ENCODE measurements at places on chromosomes 12 and 14.

- peak; percentile 17 for DNase-seq
Observed at GRCh38 chr12:12010277-12011039, 60.3 kb upstream of the BCL2L14 start.

DNA sequence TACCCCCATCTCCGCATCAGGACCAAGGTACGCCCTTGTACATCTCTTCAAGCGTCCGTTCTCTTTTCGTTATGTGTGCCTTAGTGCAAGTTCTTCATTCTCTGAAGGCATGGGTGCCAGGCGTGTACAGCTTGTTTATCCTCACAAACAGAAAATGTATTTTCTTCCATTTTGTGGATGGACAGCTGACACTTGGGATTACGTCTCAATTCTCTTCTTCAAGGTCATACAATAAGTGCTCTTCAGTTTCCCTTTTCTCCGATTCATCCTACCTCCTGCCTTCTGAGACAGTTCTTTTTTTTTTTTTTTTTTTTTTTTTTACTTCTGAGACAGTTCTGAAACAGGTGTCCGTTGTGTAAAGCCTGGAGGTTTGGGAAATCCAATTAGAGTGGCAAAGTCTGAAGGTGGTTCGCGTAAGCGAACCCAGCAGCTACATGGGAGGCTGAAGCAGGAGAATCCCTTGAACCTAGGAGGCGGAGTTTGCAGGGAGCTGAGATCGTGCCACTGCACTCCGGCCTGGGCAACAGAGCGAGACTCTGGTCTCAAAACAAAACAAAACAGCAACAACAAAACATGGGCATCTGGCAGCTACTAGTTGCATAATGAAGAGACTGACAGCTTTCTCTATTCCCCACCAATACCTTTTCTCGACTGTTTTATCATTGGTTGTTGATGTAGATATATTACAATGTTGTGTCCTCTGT lies 734 bp downstream of the COX6A1 start:
- DNase-seq: no peak

- DNase-seq: no peak
Observed at GRCh38 chr12:131269551-131269950, 315.8 kb downstream of the ADGRD1 start.

- no peak for DNase-seq
Observed at GRCh38 chr12:13588574-13588973, 392.0 kb downstream of the EMP1 start.

DNA sequence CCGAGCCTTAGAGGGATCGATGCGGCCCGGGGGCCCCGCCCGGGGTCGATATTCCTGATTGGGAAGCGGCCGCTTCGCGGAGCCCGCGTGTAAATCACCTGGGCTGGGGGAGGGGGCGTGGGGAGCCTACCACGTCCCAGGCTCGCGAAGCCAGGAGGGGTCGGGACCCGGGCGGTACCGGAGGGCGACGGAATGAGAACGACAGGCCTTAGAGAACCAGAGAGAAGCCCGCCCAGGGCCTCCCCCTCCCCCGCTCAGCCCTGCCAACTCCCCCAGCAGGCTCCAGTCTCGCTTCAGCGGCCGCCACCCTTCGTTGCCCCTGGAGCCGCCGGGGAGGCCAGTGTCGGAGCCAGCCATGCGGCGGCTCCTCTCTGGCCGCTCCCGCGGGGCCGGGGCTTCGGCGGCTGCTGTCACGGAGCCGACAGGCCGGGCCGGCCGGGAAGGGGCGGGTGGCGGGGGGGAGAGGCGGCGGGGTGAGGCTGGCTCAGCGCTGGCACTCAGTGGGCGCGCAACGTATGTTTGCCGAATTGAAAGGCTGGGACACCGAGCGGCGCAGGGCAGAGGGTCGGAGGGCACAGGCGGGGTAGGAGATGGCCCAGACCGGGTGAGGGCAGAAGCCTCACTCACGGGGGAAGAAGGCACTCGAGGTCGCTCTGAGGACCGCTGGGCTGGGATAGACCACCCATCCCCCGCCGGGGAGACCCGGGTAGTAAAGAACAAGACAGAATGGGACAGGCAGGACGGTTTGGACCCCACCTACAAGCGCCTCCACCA lies 1.4 kb upstream of the DNAJC22 start:
- peak; percentile 69 for DNase-seq

GRCh38 chr14:27672047-27672446 lies 1074.2 kb upstream of the NOVA1 start:
- DNase-seq: no peak

- no peak for DNase-seq
Observed at GRCh38 chr12:92786045-92786444, 83.3 kb downstream of the PLEKHG7 start.

All from DMS79 treated with DMSO at 0.1 percent for 48 hours (cell line).